ENCODE measurements at places on chromosomes 16 and 17.

GRCh38 chr17:47184681-47185080 lies 4.4 kb downstream of the CDC27 start:
- DNase-seq, result no peak

DNA sequence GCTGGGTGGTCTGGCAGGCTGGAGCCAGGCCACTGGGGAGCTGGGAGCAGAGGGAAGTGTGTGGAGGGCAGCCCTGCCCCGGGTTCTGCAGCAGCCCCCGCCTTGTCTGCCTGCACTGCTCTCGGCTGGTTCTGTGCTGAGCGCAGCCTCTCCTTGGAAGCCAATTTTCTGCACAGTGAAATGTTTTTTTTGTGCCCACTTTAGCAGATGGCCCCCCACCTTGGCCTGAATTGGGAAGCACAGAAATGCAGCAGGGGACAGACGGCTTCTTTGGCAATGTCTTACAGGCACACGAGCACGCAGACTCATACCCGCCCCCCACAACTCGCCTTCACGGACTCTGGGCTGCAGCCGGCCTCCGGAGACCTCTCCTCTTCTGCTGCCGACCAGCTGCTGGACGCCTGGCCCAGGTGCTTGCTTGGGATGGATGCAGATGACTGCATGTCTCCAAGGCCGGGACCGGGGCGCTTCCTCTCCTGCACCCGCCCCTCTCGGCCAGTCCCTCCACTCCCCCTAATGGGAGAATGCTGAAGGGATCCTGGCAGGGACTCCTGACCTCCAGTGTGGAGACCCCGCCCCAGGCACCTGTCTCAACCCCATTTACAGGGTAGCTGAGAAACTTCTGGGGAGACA lies 14.8 kb downstream of the NPTX1 start:
- no peak for DNase-seq

- no peak for DNase-seq
These were observed 8.2 kb downstream of the FMNL1 start for GRCh38 chr17:45229681-45230409.

DNA sequence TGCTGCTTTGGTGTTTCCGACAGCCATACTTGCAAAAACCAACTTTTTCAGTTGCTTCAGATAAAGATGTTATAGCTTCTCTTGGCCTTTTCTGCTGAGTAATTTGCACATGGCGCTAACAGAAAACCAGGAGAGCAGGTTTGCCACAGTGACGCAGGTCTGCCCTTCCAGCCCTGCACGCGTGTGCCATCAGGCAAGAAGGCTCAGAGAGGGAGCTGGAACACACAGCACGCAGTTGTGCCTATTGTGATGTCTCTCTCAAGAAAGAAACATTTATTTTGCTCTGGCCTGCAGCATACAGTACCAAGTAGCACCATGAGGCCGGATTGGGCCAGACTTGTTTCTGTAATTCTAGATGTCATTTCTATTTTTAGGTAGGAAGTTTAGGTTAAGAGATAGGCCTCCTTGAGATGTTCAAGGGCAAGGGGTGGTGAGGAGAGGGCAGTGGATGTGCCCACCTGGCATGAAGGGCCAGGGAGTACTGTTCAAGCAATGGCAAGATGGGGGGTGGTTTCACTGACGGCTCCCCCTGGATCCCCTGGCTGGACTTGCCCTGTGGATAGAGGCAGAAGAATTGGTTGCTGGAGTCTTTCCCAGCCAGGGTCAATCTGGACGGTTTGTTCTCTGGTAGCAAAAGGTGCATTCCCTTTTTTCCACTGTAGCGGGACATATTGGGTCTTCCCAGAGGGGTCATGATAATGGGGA lies 1.9 kb downstream of the CBX2 start:
- no peak for DNase-seq

- DNase-seq, result no peak
These were observed 9.1 kb downstream of the SLC4A1 start for GRCh38 chr17:44258811-44259351.

Measured in stimulated activated CD4-positive, alpha-beta T cell treated with anti-CD3 and anti-CD28 coated beads, Interleukin-1b, Interleukin-23, amount 100 ng/mL, for 1 hour (primary cell).